NCI-H524 (cell line): ENCODE measurements at places on chromosomes 2 and 18.

DNA sequence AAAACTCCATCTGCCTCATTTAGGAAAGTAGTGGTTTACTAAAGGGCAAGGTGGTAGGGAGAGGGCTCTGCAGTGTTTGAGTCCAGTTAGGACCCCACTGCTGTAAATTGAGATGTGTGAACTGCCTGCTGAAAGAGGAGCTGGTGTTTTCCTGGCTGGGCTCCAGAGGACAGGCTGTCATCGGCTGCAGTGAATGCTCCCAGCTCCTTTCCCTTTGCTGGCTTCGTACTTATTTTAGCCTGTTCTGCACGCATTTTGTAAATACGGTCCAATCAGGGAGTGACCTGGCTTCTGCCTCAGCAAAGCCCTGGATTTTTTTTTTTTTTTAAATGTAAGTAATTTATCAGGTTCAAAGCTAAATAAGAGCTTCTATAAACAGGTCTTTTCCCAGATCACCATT, 37.5 kb downstream of the SLC4A3 start:
- no peak for DNase-seq

- peak; percentile 96 for DNase-seq
Measured at GRCh38 chr2:176479961-176480360, 210.7 kb downstream of the MTX2 start.

- no peak for DNase-seq
Measured at GRCh38 chr2:191374366-191374765, 129.2 kb downstream of the MYO1B start.

GRCh38 chr18:79117385-79117784, 48.2 kb downstream of the ATP9B start:
- no peak for DNase-seq

- DNase-seq = no peak
Measured at GRCh38 chr2:27804146-27804545, 32.6 kb downstream of the MRPL33 start.

DNA sequence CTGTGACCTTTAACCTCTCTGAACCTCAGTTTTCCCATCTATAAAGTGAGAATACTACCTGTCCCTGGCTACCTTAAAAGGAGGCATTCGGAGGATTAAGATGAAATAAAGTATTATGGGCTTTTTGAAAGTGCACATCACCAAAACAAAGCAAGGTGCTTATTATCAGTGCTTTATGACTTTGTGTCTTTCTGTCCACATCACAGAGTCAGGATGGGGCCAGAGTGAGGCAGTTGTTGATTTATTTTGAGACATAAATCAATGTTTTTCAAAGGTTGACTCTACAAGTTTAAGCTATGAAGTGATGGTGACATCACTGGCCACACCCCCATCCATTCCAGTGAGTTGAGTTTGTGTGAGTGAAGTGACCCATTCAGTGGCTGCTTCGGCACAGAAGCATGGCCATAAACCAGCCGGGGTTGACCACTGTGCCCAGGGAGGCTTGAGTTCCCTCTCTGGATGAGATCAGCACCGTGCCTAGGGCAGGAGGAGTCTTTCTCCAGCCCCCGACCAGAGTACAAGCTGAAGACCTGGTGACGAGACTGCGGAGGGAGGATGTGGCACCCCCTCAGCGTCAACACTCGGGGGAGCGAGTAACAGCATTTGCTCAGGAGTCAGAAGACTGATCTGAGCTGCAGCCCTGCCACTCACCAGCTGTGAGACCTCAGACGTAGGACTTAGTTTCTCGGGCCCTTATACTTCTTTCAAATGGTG, 89.0 kb upstream of the PPP1CB start:
- DNase-seq = no peak

GRCh38 chr2:227657199-227657845, 9.3 kb upstream of the SCYGR5 start:
- DNase-seq = no peak

- peak; percentile 27 for DNase-seq
Measured at GRCh38 chr2:228689053-228689452, 507.6 kb upstream of the SPHKAP start.

DNA sequence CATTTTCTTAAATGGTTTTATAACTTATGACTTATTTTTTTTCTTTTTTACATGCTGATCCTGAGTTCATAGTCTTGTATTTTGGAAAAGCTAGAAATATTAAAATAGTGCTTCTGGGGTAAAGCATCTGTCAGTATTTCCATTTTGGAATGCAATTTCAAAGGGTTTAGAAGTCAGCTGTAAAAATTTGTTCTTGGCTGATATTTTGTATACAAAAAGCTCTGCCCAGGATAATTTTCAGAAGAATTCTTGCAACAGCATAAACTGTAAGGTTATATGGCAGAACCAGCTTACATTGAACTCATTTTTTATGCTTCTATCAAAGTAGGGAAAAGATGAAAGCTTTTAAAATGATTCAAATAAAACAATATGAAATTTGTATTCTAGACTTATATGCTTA, 97.4 kb downstream of the DIS3L2 start:
- DNase-seq = no peak

DNA sequence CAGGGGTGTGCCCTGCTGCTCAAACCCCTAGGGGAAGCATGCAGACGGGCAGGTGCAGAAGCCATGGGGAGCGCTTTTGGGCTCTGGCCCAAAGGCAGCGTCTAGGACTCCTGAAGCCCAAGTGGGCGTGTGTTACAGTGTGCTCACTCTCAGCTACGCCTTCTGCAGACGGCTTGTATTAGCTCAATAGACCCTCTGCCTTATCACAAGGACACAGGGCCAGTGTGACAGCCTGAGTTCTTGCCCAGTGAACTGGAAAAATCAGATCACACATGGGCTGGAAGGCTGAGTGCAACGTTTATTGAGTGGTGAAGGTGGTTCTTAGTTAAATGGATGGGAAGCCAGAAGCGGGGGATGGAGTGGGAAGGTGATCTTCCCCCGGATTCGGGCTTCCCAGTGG, 210.9 kb downstream of the CDH20 start:
- no peak for DNase-seq

DNA sequence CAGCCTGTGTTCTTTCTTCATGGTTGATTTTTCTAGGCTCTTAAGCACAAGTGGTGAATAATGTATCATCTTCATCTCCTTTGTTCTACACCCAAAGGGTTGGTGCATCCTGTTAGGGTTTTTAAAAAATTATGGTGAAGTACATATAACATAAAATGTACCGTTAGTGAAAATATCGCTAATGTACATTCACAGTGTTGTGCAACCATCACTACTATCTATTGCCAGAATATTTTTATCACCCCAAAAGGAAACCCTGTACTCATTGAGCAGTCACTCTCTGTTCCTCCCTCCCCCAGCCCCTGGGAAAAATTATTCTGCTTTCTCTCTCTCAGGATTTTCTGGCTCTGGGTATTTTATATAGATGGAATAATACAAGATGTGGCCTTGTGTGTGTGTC, 98.5 kb downstream of the PRKCE start:
- no peak for DNase-seq

DNA sequence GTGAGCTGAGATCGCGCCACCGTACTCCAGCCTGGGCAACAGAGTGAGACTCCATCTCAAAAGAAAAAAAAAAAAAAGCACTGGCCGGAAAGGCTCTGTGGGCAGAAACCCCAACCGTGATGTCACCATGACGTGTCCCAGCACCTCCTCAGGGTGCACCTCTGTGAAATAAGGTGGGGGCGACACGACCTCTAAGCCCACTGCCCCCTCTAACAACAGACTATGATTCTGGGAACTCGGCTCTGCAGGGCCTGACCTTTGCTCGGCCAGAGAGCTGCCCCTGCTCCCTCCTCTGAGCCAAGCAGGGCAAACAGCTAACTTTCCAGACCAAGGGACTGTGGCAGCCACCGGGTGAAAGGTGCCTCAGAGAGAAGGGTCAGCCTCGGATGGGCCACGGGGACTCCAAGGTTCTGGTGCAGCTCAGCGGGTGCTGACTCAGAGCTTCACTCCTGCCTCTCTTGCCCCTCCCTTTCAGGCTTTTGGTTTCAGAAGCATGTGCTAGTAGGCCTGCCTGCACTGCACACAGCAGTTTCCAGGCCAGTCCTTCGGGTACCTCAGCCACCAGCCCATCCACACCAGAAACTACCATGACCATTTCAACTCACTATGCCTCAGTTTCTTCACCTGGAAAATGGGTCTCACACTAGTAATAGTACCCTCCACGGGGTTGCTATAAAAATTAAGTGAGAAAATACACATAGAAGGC, 8.0 kb downstream of the TMBIM1 start:
- DNase-seq = no peak

GRCh38 chr18:44410740-44411139, 269.9 kb upstream of the SETBP1 start:
- DNase-seq = no peak

- DNase-seq = no peak
Measured at GRCh38 chr2:126657148-126657635, 1.2 kb downstream of the GYPC start.

DNA sequence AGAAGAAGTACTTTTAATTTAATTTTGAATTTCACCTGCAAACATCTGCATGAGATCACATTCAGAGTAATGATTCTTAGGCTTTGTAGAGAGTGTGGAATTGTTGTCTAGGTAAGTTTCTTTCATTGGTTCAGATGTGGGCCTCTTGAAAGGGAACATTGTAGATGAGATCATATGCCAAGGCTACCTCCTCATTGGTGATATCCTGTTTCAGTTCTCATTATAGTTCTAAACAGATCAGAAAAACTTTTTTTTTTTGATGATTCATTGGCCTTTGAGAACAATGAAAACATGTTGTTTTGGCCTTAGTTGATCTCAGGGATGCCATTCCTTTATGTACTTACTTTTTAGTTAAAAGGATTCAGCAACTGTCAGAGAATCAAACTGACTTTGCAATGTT, 44.5 kb downstream of the EML6 start:
- no peak for DNase-seq

DNA sequence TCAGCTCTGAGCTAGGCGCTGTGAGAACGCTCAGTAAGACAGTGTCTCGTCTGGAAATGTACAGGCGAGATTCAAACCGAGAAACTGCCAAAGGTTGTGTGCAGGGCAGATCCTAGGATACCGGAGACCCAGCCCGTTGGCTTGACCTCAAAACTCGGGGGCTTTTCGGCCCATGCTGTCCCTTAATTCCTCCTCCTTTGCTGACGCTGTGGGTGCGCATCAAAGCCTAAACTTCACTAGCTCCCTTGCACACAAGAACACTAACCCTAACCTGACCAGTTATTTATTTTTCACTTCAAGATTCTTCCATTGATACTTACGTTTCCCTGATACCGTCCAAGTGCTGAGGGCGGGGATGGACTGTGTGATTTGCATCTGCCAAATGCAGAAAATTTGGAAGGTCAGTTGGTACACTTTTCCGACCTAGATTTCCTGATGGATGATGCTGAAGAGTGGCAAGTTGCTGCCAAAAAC, 1.0 kb upstream of the AAK1 start:
- no peak for DNase-seq

DNA sequence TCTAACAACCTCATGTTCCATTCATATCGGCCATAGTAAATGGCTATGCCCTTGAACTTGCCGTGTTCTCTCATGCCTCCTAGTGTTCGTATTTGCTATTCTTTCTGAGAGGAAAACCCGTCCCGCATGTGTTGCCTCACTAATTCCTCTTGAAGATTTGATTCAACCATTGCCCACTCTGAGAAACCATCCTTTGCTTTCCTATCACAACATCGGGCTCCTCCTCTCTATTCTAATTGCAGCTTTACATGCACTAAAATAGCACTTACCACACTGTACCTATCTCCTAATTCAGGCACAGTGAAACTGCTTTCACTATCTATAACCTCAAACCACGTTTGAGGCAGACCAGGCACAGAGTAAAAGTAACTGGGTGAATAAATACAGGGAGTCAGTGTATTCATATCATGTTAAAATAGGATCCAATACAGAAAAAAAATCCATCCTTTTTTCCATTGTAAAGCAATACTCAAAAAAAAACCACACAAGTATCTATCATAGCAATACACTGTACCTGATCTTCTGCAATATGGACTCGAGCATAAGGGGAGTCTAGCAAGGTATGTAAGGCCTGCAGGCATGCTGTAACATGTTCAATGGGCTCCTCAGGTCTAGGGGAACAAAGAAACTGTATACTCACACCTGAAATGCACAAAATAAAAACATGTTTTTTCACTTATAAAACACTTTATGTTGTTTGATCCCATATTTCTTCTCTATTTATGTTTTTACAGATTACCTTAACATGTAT, 39.0 kb upstream of the STRN start:
- peak; percentile 8 for DNase-seq

GRCh38 chr18:41972067-41972925, 17.3 kb downstream of the PIK3C3 start:
- no peak for DNase-seq
